ENCODE measurements at places on chromosomes 1 and 21.

GRCh38 chr21:26967062-26967913 lies at the start of gene ADAMTS5:
Gene ADAMTS5, minus strand, starts transcription at chr21:26967088. Its CDS starts 697 bp downstream, at chr21:26966391.
- H3K27me3 ChIP-seq: peaks cover 39% of the 10 kb centered on the region
- DNase-seq: no peak
- H3K27ac ChIP-seq: no peak within 1 kb of the TSS
- no peak within 1 kb of the TSS for H3K4me3 ChIP-seq
- no peaks in the 10 kb centered on the region for H3K4me1 ChIP-seq

DNA sequence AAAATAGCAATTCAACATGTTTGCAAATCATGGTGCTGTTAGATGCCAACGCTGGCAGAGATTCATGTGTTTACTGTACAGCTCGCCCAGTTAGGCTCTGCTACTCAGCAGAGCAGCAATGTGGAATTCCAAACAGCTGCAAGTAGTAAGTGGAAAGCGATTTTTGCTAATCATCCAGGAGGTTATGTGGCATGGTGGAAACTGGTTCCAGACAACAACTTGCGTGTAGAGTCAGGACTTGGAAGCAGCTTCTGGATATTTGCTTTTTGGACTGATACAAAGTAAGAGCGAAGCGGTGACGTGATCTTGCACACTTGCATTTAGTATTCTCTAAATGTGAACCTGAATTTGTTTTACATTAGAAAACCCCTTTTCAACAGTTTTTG lies 27.1 kb upstream of the HHAT start:
- peaks cover 10% of the 10 kb centered on the region for H3K27me3 ChIP-seq
- H3K36me3 ChIP-seq: no peaks in the 10 kb centered on the region
- no peak for DNase-seq
- no peak overlapping the region for H3K27ac ChIP-seq

- peaks cover 40% of the 10 kb centered on the region for H3K36me3 ChIP-seq
- H3K4me1 ChIP-seq: peaks cover 56% of the 10 kb centered on the region
- no peaks in the 10 kb centered on the region for H3K27me3 ChIP-seq
- peak overlapping the region; percentile 92 for H3K4me3 ChIP-seq
- H3K27ac ChIP-seq: peak overlapping the region; percentile 99
- no peak for DNase-seq
These were observed 2.4 kb downstream of the TNFAIP8L2 start for GRCh38 chr1:151158751-151159251.

DNA sequence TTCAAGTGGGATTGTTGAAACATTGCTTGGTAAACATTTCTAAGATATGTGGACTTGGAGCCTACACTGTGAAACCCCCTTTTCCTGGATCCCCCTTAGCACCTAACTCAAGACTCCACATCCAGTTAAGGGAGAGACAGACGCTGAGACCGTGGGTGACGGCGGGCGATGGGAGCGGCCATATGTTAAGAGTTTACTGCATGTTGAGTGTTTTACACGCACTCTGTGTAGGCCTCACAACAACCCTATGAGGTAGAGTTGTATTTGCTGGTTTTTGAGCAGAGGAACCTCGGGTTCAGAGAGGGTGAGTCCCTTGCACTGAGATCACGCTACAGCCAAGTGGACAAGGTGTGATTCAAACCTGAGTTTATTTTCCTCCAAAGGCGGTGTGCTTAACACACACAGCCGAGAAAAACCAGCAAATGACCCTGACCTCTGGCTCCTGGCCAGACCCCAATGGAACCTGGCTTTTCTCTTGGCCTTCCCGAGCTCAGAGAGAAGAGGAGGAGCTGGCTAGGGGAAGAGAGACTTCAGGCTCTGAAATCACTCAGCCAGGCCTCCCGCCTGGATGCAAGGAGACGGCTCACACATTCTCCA lies 46.9 kb upstream of the GOLT1A start:
- H3K27me3 ChIP-seq: peaks cover 3% of the 10 kb centered on the region
- H3K27ac ChIP-seq: no peak overlapping the region
- no peaks in the 10 kb centered on the region for H3K36me3 ChIP-seq
- H3K4me1 ChIP-seq: no peaks in the 10 kb centered on the region

DNA sequence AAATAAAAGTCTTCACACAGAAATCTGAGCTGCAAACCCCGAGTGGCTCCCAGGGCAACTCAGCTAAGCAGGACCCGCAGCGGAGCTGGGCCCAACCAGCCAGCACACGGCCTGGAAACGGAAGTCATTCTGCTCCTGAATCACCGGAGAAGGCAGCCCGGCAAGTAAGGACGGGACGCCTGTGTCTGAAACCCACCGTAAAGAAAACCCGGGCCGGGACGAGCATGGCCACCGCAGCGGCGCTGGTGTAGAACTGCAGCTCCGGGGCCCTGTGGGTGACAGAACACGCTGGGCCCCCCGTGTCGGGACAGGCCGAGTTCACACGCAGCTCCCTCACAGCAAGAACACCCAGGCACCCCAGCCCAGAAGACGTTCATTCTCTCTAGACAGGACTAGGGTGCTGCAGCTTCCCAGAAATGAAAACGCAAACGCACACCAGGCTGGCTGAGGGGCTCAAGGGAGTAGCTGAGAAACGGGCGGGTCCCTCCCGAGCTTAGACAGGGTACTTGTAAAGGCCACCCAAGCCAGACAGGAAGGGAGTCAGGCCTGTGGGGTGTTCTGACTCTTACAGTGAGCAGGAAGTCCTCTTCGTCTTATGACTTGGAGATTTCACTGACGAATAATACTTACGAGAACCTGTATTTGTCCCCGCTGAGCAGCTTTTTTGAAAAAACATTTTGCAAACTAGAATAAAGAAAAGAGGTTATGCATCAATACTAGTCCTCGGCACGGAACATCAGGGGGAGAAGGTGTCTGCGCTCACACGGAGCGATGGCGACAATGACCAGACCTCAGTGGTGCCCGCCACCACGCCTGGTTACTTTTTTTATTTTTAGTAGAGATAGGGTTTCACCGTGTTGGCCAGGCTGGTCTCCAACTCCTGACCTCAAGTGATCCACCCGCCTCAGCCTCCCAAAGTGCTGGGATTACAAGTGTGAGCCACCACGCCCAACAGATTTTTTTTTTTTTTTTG lies 10.9 kb upstream of the CDK11B start:
- H3K4me1 ChIP-seq: no peaks in the 10 kb centered on the region
- no peaks in the 10 kb centered on the region for H3K27me3 ChIP-seq
- H3K27ac ChIP-seq: no peak overlapping the region
- H3K36me3 ChIP-seq: peaks cover 12% of the 10 kb centered on the region
- H3K4me3 ChIP-seq: no peak overlapping the region
- no peak for DNase-seq

DNA sequence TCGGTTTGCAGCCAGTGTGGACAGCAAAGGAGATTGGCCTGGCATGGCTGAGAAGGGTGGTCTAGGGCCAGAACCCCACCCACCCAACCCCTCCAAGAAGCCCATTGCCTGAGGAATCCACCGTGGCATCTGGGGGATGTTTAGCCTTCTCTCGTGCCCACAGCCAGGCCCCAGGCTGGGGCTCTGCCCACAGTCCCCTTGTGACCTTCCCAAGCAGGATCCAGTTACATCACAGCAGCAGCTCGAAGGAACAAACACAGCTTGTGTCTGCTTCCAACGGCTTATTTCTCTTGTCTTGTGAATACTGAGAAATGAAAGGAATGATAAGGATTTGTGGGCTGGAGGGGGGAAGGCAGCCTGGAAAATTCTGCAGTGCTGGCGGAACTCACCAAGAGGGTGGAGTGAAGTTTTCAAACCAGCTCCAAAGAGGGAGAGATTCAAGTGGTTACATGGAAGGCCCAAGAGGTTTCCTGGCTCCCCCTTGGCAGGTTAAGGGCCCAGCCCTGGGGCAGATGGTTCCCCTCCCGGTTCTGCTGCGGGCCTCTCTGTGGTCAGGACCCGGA lies 61.6 kb downstream of the DHRS3 start:
- H3K4me3 ChIP-seq: no peak overlapping the region
- no peak for DNase-seq
- H3K27me3 ChIP-seq: peaks cover 2% of the 10 kb centered on the region
- no peaks in the 10 kb centered on the region for H3K36me3 ChIP-seq
- no peaks in the 10 kb centered on the region for H3K4me1 ChIP-seq

DNA sequence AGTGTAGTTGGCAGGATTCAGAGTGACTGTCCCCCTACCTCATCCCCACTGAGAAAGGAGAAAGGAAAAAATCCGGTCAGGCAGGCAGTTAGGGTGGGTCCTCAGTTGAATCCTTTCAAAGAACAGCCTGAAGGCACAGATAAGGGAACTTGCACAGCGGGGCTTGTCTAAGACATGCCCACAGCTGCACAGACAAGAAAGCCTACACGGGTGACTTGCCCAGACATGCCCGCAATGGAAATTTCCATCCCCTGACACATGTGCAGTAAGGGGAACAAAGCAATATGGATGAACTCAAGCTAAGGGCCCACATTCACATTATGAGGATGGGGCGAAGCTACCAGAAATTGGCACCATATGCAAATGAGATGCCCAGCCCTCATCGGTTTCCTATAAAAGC lies 82.5 kb downstream of the DESI2 start:
- H3K4me1 ChIP-seq: no peaks in the 10 kb centered on the region
- no peak for DNase-seq
- no peaks in the 10 kb centered on the region for H3K36me3 ChIP-seq
- H3K27ac ChIP-seq: no peak overlapping the region
- peaks cover 18% of the 10 kb centered on the region for H3K27me3 ChIP-seq

GRCh38 chr1:57198912-57199311 lies 224.9 kb downstream of the DAB1 start:
- H3K27ac ChIP-seq: no peak overlapping the region
- H3K36me3 ChIP-seq: no peaks in the 10 kb centered on the region
- no peaks in the 10 kb centered on the region for H3K4me1 ChIP-seq
- no peaks in the 10 kb centered on the region for H3K27me3 ChIP-seq
- DNase-seq: no peak

- no peaks in the 10 kb centered on the region for H3K36me3 ChIP-seq
- peaks cover 16% of the 10 kb centered on the region for H3K27me3 ChIP-seq
- H3K4me1 ChIP-seq: no peaks in the 10 kb centered on the region
- no peak for DNase-seq
- no peak overlapping the region for H3K27ac ChIP-seq
- H3K4me3 ChIP-seq: no peak overlapping the region
These were observed 23.0 kb upstream of the KCNA10 start for GRCh38 chr1:110541906-110542395.

DNA sequence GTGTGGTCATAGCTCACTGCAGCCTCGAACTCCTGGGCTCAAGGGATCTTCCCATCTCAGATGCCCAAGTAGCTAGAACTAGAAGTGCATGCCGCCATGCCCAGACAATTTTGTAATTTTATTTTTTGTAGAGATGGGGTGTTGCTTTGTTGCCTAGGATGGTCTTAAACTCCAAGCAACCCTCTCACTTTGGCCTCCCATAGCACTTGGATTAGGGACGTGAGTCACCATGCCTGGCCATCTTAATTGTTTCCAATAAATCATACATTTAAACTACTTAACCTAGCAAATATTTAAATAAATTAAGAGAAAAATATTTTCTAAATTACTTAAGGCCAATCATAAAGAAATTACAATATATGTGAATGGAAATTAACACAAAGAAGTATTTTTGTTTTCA lies 35.1 kb upstream of the ADGRL4 start:
- no peak overlapping the region for H3K4me3 ChIP-seq
- no peaks in the 10 kb centered on the region for H3K36me3 ChIP-seq
- peaks cover 16% of the 10 kb centered on the region for H3K4me1 ChIP-seq
- no peaks in the 10 kb centered on the region for H3K27me3 ChIP-seq
- no peak overlapping the region for H3K27ac ChIP-seq
- DNase-seq: no peak

DNA sequence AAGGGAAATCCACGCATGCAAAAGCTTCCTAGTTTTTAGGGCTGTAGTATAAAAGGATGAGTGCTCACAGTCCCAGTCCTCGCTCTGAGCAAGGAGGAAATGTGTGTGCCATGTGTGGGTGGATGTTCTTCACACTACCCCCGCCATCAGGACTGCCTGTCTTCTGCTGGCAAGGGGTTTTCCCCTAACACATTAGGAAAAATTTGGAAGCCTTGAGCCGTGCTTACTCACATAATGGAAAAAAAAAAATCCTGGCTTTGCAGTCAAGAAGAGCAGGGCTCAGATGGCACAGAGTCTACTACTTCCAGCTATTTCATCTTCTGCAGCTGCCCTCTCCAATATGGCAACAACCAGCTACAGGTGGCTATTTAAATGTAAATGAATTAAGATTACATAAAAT lies 363.1 kb downstream of the PLPP3 start:
- H3K4me1 ChIP-seq: no peaks in the 10 kb centered on the region
- no peaks in the 10 kb centered on the region for H3K27me3 ChIP-seq
- H3K4me3 ChIP-seq: no peak overlapping the region
- DNase-seq: no peak
- H3K27ac ChIP-seq: no peak overlapping the region

GRCh38 chr1:220119043-220119512 lies 25.1 kb downstream of the IARS2 start:
- no peak for DNase-seq
- peaks cover 9% of the 10 kb centered on the region for H3K36me3 ChIP-seq
- peaks cover 8% of the 10 kb centered on the region for H3K4me1 ChIP-seq
- H3K27ac ChIP-seq: no peak overlapping the region
- H3K4me3 ChIP-seq: no peak overlapping the region

GRCh38 chr1:233121947-233122559 lies 171.6 kb downstream of the NTPCR start:
- H3K36me3 ChIP-seq: peaks cover 20% of the 10 kb centered on the region
- DNase-seq: no peak
- H3K4me1 ChIP-seq: no peaks in the 10 kb centered on the region
- H3K4me3 ChIP-seq: no peak overlapping the region
- H3K27me3 ChIP-seq: no peaks in the 10 kb centered on the region

- DNase-seq: no peak
- H3K36me3 ChIP-seq: no peaks in the 10 kb centered on the region
- H3K27ac ChIP-seq: no peak overlapping the region
These were observed 80.7 kb downstream of the TGFB2 start for GRCh38 chr1:218425647-218426342.

- H3K36me3 ChIP-seq: peaks cover 42% of the 10 kb centered on the region
- no peaks in the 10 kb centered on the region for H3K27me3 ChIP-seq
These were observed 175.3 kb downstream of the GALNT2 start for GRCh38 chr1:230242326-230242725.

DNA sequence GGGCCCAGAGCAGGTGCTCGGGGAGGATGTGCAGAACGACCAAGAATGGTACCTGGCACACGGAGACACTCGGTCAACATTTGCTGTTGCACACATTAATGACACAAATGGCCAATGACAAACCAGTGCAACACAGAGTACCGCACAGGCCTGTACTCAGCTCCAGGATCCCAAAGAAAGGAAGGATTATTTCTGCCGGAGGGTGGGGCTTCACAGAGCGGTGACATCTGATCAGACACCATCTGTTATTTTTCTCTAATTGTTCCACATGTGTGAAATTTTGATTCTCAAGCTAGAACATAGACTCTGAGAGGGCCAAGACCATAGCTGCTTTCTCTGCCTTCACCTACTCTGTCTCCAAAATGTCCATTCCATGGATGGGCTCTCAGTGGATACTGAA lies 100.4 kb downstream of the MRPL37 start:
- H3K27ac ChIP-seq: no peak overlapping the region
- no peak for DNase-seq
- H3K4me3 ChIP-seq: no peak overlapping the region
- H3K27me3 ChIP-seq: no peaks in the 10 kb centered on the region
- H3K36me3 ChIP-seq: no peaks in the 10 kb centered on the region

DNA sequence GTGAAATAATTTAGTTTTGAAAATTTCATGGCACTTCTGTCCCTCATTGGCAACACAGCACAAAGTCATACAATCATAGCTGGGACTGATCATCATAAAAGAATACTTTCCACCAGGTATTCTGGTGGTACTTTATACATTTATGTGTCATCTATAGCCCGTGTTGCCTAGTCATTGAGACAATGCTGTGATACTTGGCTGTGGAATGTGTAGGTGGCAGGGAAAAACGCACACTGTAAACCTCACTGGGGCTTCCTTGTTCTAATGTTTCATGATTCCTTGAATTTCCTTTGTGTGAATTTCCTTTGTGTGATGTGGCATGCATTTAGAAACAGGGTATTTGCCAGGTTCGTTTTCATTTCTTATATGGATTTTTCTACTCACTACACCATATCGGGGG lies 118.3 kb downstream of the FMN2 start:
- no peaks in the 10 kb centered on the region for H3K27me3 ChIP-seq
- H3K36me3 ChIP-seq: no peaks in the 10 kb centered on the region
- H3K27ac ChIP-seq: no peak overlapping the region
